ENCODE measurements at places on chromosomes 7 and 10. TPM values are rescaled to one million over a fixed set of nuclear protein-coding genes. Genes with fewer than 3 reads are reported as not detected.
A peak's percentile ranks its signal among the peaks of the same experiment; 100 is the strongest.

- peaks cover 7% of the 10 kb centered on the region for H3K4me1 ChIP-seq
- DNase-seq = no peak
- H3K36me3 ChIP-seq = no peaks in the 10 kb centered on the region
- H3K4me3 ChIP-seq = no peak overlapping the region
Measured at GRCh38 chr7:123770378-123770777, 21.6 kb upstream of the WASL start.

- H3K4me1 ChIP-seq = peaks cover 40% of the 10 kb centered on the region
- DNase-seq = peak; percentile 42
- peak overlapping the region; percentile 89 for H3K4me3 ChIP-seq
- H3K36me3 ChIP-seq = peaks cover 2% of the 10 kb centered on the region
- H3K27me3 ChIP-seq = no peaks in the 10 kb centered on the region
- peak overlapping the region; percentile 98 for H3K27ac ChIP-seq
Measured at GRCh38 chr7:140231771-140232491, 55.1 kb upstream of the KDM7A start.

DNA sequence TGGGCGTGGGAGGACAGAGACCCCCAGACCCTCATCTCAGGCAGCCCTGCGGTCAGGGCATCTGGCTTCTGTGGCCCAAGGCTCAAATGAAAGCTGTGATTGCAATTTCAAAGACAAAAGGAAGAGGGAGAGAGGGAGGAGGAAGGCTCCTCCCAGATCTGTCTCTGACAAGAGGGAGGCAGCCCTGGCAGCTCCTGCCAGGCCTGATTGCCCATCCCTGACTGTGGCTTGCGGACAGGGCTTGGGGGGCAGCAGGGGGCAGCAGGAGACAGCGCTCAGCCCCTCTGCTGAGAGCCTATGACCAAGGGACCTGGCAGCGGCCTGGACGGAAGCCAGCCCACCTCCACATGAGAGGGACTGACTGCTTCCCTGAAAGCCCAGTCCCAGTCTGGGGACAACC is 91.8 kb downstream of the PTPRN2 start:
- DNase-seq = no peak
- no peak overlapping the region for H3K27ac ChIP-seq
- no peaks in the 10 kb centered on the region for H3K27me3 ChIP-seq
- no peaks in the 10 kb centered on the region for H3K4me1 ChIP-seq
- no peak overlapping the region for H3K4me3 ChIP-seq
- H3K36me3 ChIP-seq = no peaks in the 10 kb centered on the region

DNA sequence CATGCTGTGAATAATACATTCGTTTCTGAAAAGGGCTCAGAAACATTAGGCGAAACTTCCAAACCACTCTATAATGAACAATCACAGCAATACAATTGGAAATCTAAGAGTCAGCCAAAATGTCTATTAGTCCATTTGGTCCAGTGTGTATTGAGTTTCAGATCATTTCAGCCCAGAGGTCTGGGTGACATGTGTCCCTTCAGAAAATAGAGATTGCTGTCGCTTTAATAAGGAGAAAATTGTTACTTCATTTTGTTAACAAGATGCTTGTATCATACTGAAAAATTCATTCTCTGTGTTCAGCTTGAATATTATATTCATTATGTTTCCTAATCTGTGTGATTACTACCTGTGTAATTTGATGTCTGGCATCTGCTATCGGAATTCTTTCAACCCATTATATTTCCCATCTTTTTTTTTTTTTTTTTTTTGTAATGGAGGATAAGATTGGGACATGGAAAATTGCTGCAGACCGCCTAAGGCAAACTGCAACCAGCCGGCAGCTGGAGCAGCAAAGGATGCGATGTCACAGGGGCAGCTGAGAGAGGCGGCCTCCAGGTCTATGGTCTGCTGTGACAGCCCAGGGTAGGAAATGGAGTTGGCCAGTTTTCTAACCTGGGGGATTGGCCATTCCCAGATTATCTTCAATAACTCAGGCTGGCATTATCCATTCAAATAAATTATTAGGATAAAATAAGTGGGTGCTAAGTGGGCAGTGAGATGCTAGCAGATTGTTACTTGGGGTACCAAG is 170.9 kb upstream of the NPVF start:
- H3K27me3 ChIP-seq = peaks cover 4% of the 10 kb centered on the region
- DNase-seq = no peak
- no peak overlapping the region for H3K27ac ChIP-seq
- no peaks in the 10 kb centered on the region for H3K36me3 ChIP-seq
- H3K4me1 ChIP-seq = no peaks in the 10 kb centered on the region

The INTS15 gene
- 40.4 TPM for total RNA-seq

GRCh38 chr10:15230257-15230656 is 61.8 kb upstream of the NMT2 start:
- H3K4me3 ChIP-seq = no peak overlapping the region
- H3K27me3 ChIP-seq = no peaks in the 10 kb centered on the region
- no peak overlapping the region for H3K27ac ChIP-seq
- peaks cover 2% of the 10 kb centered on the region for H3K36me3 ChIP-seq

- no peaks in the 10 kb centered on the region for H3K36me3 ChIP-seq
- DNase-seq = no peak
- H3K27ac ChIP-seq = no peak overlapping the region
- no peak overlapping the region for H3K4me3 ChIP-seq
- peaks cover 2% of the 10 kb centered on the region for H3K27me3 ChIP-seq
- H3K4me1 ChIP-seq = peaks cover 2% of the 10 kb centered on the region
Measured at GRCh38 chr7:148664324-148664723, 34.4 kb upstream of the CUL1 start.

GRCh38 chr10:24961582-24961981 is 9.2 kb upstream of the PRTFDC1 start:
- no peaks in the 10 kb centered on the region for H3K4me1 ChIP-seq
- no peak overlapping the region for H3K27ac ChIP-seq
- no peak overlapping the region for H3K4me3 ChIP-seq
- no peak for DNase-seq
- H3K27me3 ChIP-seq = peaks cover 3% of the 10 kb centered on the region
